Activated naive CD4-positive, alpha-beta T cell treated with anti-CD3 and anti-CD28 coated beads for 36 hours (primary cell): ENCODE measurements at places on chromosomes 5 and 9.
A peak's percentile ranks its signal among the peaks of the same experiment; 100 is the strongest.

DNA sequence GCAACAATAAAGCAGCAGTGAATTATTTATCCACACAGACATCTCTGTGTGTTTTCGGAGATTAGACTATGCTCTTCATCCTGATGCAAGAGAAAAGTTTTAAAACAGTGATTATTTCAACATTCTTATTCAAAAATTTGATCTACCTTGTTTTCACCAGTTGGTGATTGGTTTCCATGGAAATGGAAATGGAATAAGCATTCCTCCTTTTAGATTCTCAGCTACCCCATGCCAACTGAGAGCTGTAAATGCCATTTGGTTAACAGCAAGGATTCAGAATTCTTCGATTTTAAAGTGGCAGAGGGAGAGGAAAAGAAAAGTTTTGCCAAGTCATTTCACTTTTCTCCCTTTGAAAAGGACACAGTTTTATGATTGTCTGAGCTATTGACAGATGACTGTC is 154.7 kb downstream of the PCSK5 start:
- no peak for DNase-seq

DNA sequence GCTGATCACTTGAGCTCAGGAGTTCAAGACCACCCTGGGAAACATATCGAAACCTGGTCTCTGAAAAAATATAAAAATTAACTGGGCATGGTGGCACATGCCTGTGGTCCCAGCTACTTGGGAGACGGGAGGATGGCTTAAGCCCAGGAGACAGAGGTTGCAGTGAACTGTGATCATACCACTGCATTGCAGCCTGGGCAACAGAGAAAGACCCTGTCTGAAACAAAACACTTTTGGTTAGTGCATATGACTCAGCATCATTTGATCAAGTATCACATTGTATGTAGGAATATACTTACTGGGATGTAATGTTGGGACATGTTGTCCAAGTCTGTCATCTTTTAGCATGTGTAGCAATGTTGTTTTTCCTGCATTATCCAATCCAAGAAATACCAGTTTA is 12.0 kb downstream of the SAR1B start:
- no peak for DNase-seq

GRCh38 chr5:61339764-61340163 is 7.7 kb downstream of the ZSWIM6 start:
- DNase-seq: no peak

DNA sequence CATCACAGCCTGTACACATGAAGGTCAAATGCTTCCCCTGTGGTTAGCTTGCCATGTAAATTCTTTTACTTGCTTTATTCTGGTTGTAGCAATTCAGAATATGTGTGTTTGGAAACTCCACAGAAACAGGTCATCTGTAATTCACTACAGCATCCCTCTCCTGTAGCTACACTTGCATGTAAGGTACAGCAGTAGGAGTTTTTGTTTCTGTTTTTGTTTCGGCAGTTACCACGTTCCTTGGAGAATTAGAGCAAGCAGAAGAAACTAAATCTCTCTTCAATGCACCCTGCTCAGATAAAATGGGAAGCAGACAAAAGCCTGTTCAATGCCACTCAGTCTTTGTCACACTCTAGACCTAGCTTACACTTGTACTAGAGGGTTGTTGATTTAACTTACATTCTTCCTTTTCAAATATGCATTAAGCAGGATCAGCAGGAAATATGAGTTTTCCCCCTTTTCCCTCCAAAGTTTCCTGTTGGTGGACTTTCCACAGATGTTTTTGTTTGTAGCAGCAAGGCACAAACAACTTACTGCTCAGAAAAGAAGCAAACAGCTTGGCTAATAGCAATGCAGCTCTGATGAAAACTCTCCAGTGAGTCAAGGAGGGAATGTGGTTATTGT is 80.9 kb downstream of the YIPF5 start:
- DNase-seq: no peak

- DNase-seq: no peak
Observed at GRCh38 chr9:132192728-132193127, 30.9 kb downstream of the NTNG2 start.

DNA sequence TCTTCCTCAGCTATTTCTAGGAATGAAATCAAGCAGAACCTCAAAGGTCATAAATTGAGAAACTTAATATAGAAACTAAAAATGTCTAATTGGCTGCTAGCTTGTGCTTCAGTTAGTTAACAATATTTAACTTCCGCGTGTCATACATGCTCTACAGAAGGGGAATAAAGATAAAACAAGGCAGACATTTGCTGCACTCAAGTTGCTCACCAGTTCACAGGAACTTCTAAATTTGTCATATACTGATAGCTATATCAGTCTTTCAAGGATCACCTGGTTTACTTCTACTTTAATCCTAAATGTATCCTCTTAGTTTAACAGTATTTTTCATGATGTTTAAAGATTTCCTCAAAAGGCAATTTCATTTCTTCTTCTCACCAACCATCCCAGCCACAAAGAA is 8.4 kb downstream of the CCNH start:
- no peak for DNase-seq

- no peak for DNase-seq
Observed at GRCh38 chr5:97628807-97629206, 445.8 kb upstream of the RIOK2 start.

- no peak for DNase-seq
Observed at GRCh38 chr5:142719836-142720370, 34.0 kb upstream of the FGF1 start.

DNA sequence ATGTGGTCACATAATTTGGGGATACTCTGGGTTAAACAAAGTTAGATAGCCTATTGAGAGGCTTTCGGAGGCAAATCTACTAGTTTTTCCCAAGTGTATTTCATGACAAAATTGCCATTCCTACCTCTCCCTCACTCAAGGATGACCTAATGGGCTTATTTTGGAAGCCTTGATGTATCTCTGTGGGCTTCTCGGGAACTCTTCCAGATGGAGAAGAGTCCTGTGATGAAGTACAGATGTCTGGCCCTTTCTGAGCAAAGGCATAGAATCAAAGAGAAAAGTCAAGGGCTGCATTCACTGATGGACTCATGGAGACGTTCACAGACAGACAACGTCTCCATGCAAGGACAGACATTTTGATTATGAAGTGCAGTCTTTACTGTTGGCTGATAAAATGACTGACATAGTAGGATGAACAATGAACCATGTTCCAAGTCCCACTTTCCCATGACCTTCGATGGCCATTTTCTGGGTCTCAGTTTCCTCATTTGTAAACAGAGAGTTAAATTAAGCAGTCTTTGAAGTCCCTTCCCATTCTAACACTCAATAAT is 347.2 kb upstream of the CD180 start:
- no peak for DNase-seq

GRCh38 chr5:121967187-121967586 is 5.4 kb downstream of the SRFBP1 start:
- no peak for DNase-seq

DNA sequence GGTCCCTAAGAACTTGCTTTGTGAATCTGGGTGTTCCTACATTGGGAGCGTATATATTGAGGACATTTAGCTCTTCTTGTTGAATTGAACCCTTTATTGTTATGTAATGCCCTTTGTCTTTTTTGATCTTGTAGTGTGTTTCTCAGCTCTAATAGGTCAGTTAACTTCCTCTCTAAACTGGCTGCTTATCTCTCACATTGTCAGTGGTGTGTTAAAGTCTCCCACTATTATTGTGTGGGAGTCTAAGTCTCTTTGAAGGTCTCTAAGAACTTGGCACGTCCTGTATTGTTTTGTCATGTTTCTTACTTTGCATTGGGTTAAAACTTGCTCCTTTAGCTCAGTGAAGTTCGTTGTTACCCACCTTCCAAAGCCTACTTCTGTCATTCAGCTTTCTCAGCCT is 36.2 kb downstream of the RIC1 start:
- no peak for DNase-seq

- no peak for DNase-seq
Observed at GRCh38 chr5:152584103-152584502, 179.0 kb upstream of the NMUR2 start.

DNA sequence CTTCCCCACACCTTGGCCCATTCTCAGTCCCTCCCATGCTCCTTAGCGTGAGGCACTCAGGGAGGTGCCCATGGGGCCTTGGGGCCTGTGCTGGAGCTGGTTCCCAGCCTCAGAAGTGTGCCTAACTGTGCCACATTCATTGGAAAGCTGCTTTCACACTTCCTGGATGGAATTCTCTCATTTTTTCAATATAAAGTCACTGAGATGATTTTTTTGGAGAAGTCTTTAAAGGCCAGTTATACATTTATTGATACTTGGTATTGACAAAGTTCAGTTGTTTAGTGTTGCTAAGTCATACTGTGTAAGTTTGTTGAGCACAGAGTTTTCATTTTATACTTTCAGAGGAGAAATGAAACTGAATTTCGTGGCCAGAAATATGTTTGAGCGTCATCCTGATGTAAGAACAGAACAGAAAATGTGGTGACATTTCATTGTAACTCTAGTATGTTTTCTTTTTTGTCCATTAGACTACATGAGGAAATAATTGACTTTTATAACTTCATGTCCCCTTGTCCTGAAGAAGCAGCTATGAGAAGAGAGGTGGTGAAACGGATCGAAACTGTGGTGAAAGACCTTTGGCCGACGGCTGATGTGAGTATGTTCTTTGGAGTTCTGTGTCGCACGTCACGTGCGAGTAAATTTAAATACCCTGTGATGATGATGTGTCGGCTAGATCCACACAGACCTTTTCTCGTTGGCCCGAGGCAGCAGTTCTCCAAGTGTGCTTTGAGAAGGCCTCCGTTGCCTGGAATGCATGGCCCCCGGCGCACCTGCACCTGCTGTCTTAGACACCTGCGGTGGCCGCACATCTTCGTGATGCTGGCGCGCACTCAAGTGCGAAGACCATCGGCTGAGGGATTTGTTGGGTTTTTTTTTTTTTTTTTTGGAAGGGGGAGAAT is 24.1 kb downstream of the TENT4A start:
- no peak for DNase-seq

DNA sequence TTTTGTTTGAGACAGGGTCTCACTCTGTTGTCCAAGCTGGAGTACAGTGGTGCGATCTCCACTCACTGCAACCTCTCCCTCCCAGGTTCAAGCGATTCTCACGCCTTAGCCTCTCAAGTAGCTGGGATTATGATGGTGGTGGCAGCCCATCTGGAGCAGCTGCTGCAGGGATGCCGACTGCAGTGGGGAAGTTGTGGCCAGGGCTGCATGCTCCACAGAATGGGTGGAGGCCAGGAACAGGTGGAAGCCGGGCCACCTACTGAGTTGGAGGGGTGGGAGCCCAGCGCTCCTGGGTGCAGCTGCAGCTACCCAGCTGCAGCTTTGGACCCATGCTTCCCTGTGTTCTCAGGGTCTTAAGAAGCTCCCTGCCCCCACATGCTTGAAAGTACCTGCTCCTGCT is 99.7 kb downstream of the SCAI start:
- DNase-seq: no peak

DNA sequence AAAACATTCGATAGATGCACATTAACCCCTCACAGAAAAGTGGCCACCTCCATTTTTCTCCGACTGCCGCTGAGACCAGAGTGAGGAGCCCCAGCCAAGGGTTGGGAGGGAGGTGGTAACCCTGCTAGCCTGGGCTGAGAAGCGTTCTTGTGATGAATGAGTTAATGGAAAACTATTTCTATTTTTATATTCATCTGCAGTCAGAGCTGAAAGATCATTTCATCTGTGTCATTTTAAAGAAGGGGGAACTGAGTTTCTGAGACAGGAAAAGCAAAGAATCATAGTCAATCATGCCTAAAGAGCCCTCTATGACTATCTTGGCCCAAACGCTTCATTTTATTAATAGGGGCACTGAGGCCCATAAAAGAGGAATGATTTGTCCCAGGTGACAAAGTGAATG is 229.5 kb downstream of the PAPPA start:
- no peak for DNase-seq

GRCh38 chr9:97740848-97741821 is 44.0 kb upstream of the XPA start:
- DNase-seq: peak; percentile 73

- no peak for DNase-seq
Observed at GRCh38 chr9:137809040-137809576, 68.5 kb upstream of the CACNA1B start.

DNA sequence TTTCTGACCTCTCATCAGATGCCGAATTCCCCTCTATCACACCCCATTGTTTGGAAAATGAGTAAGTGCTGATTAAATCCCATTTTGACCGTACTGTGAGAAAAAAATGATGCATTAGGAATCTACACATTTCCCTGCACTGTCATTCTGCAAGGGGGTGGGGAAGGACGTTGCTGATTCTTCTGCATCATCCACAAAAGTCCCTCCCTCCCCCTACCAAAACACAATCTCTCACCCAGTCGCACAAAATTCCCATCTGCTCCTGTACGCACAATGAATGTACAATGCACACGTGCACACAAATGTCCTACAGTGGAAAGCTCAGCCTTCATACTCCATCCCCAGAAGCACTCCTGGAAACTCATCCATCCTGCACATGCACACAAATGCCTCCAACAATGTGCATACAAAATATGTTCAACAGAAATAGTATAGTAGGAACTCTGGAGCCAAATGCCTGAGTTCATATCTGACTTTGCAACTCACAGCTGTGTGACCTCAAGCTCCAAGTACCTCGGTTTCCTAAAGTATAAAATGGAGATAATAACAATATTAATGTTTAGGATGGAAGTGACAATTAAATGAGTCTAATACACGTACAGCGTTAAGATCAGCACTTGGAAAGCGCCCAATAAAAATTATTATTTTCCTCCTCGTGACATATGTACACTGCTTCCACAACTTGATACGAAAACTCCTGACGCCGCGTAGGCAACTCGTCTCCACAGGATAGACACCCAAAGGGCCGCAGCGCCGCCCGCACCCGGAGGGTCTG is 809 bp downstream of the TNIP1 start:
- DNase-seq: peak; percentile 84

- no peak for DNase-seq
Observed at GRCh38 chr9:85528607-85529006, 213.1 kb downstream of the AGTPBP1 start.

DNA sequence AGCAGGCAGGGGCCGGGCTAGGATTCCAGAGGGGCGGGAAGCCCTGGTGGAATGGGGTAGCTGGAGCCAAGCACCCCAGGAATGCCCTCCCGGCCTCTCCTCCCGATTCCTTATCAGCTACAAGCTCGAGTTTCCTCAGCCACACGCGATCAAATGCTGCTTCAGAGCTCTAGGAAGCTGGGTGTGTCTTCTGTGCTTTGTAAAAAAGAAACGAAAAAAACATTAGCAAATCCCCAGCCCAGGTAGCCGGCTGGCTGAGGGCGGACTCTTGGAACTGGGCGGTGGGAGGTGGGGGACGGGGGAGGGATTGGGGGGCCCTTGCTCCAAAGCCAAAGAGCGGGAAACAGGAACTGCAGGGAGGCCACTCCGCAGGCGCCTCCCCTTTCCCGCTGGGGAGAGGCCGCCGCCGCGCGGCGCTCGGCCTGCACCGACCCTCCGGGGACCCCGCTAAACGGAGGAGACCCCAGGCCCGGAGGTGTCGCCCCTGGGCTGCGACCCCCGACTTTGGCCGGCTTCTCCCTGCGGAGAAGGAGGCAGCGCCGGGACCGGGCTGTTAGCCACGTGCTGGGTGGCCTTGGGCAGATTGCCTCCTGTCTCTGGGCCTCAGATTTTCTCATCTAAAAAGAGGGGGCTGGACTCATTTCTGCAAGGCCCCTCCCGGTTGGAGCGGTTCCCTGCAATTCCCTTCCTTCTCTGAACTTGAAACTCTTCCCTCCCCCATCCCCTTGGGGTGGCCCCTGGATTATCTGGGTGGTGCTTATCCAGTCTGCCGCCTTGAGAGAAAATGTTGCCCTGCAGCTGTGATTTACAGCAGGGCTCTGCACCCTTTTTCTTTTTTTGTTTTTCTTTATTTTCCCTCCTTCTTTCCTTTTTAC is 40.9 kb upstream of the FABP6 start:
- DNase-seq: no peak
